CD8-positive, alpha-beta memory T cell (primary cell): ENCODE measurements at places on chromosomes 11 and 22.

- DNase-seq: no peak
Measured at GRCh38 chr11:70633610-70634009, 235.3 kb downstream of the CTTN start.

GRCh38 chr11:103806130-103806895, 230.1 kb upstream of the DDI1 start:
- no peak for DNase-seq

DNA sequence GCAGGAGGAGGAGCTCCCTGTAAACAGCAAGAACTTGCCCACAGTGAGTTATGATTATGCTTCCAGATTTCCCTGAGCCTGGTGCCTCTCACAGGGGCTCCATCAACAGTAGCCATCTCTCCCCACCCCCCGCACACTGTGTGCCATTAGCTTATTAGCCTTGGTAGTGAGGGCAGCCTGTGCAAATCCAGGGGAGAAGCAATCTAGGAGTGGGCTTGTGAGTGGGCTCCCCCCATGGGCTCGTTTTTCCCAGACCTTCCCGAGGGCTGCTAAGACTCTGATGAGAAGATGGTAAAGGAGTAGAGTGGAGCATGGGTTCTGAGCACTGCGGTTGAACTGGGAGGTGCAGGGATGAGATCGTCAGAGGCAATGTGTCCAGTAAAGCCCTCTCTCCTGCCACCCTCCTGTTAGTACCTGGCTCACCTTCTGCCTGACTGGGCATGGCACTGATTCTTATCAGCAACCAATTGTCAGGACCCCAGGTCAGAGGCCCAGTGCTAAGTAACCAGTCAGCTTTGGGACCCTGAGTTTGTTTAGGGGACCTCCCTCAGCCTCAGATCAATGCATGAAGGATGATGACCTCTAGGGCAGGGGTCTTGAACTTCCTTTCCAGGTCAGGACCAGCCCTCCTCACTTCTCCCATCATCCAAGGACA, 38.4 kb upstream of the TP53I11 start:
- no peak for DNase-seq

- DNase-seq: no peak
Measured at GRCh38 chr11:57217053-57217452, 20.0 kb downstream of the APLNR start.

DNA sequence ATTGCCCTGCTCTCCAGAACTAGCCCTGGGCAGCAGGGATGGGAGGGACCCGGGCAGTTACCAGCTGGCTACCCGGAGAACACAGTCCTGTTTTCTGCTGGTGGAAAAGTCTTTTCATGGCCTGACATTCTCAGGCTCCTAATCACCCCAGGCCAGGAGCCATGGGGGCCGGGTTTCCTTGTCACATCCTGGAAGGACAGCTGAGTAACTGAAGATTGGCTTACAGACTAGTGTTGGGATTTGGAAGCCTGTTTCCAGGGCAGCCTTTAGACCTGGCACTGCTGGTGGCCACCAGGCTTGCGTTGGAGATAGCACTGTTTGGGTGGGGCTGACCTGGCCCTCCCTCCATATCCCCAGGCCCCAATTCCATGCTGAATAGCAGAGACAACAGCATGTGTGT, 349.0 kb downstream of the CTTN start:
- no peak for DNase-seq
